ENCODE measurements at places on chromosomes 11 and 22.
A peak's percentile ranks its signal among the peaks of the same experiment; 100 is the strongest.

DNA sequence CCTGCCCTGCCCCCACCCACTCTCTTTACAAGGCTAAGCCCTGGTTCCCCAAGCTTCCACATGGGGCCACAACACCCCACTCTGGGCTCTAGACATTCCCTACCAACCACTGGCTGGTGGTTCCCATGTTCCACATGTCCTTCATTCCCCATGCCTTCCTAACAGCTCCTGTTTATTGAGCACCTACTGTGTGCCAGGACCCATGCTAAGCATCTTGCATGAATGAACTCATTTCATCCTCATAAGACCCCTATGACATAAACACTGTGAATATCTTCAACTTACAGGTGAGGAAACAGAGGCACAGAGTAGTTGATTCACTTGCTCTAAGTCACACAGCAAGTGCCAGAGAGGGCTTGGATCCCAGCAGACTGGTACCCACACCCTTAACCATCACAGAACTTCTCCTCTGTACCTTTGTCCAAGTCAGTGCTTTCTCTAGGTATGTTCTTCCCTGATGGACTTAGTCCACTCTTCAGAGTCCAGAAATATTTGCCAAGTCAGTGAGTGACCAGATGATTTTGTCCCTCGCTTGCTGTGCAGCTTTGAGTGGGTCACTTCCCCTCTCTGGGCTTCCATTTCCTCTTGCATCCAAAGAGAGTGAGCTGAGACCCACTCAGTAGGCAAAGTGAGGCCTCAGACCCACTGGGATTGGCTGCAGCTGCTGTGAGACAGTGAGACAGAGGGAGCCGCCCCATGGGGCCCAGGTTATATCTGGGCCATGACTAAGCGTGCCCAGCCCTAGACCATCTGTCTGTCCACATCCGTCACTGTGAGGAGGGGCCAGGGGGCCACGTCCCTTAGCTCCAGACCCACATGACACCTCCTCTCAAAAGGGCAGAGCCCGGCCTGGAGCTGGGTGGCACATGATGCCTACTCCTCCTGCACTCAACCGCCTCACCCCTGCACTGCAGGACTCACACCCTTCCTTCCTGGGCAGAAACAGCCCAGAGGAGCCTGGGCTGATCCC, 132.4 kb downstream of the MN1 start:
- DNase-seq = peak; percentile 59

DNA sequence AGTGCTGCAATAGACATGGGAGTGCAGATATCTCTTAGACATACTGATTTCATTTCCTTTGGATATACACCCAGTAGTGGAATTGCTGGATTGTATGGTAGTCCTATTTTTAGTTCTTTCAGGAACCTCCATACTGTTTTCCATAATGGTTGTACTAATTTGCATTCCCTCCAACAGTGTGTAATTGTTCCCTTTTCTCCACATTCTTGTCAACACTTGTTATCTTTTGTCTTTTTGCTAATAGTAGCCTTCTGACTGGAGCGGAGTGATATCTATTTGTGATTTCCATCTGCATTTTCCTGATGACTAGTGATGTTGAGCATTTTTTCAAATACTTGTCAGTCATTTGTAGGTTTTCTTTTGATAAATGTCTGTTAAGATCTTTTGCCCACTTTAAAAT, 128.9 kb downstream of the CTNND1 start:
- DNase-seq = no peak

- DNase-seq = no peak
Measured at GRCh38 chr11:125944350-125945010, 1.4 kb upstream of the VSIG10L2 start.

DNA sequence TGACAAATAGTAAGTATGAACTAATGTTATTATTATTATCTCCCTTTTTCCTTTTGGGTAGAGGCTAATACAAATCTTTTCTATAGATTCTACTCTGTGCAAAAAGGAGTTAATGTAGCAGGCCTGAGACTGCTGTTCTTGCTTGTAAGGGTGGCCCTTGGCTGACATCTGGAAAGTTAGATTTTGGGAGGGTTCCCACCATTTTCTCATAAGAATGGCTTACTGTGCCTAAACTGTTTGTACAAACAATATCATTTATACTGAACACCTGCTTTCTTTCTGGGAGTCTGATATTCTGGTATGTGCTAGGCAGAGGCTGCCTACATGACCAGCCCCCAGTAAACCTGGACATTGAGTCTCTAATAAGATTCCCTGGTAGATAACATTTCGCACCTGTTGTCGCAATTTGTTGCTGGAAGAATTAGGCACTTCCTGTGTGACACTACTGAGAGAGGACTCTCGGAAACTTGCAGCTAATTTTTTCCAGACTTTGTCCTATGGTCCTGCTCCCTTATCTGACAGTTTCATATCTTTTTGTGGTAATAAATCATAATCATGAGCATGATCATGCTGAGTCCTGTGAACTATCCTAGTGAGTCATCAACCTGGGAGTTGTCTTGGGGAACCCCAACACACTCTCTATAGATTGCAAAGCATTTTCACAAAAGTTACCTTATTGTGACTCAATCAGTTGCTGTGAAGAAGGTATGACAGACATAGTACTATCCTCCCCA, 257.7 kb upstream of the CCDC90B start:
- DNase-seq = no peak

- no peak for DNase-seq
Measured at GRCh38 chr22:29702000-29702930, 17.5 kb upstream of the CABP7 start.

DNA sequence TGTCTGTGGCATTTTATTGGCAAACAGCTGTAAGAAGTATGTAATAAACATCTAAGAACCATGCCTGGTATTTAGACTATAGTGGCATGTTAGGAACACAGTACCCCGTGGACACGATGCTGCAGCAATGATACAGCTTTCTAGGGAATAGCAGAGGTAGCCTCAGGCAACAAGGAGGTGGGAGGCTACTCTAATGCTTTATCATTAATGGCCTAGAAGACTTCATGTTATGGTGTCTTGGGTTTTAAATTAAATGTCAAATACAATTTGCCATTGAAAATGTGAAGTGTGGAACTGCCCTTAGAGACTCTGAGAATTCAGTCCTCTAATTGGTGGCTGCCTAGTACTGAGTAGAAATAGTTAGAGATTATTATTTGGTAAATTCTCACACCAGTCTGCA, 516.9 kb downstream of the CNTN5 start:
- DNase-seq = no peak

DNA sequence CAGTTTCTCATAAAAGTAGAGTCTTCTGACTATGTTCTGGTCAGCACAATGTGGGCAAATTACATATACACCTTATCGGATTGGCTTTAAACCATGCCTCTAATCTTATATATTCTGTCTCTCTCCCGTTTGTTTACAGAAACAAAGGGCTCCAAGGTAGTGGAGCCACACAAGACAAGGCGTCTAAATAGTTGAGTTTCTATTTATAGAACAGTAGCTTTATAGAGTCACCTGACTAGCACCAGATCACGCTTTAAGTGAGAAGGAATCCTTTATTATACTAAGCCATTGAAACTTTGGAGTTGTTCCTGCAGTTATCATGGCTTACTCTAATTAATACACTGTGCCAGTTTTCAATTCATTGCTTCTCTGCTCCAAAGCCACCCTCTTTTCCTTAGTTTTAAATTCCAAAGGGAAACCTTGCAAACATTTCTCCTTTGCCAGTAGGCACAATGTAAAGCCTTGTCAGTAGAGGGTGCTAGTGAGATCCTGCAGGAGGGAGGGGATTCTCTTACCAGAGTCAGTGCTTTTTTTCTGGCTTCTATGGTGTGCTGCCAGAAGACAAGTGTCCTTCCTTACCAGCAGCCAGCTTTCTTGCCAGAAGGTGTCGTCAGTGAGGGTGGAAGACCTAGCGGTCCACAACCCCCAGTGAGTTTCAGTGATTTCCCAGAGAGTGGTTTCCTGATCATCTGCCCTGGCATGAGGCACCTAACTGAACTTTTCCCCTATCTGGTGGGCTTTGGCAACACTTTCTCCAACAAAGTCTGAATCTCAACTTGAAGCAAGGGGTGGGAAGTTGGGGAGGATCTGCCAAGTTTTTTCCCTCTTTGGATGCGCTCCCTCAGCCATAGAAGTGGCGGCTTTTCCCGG, 71.7 kb downstream of the RAB38 start:
- DNase-seq = peak; percentile 56
